ENCODE measurements at places on chromosomes 6 and 20.

- DNase-seq: no peak
- H3K36me3 ChIP-seq: no peaks in the 10 kb centered on the region
- no peaks in the 10 kb centered on the region for H3K27me3 ChIP-seq
- no peaks in the 10 kb centered on the region for H3K4me1 ChIP-seq
- no peak overlapping the region for H3K27ac ChIP-seq
These were observed 81.1 kb downstream of the ATP9A start for GRCh38 chr20:51687108-51687507.

DNA sequence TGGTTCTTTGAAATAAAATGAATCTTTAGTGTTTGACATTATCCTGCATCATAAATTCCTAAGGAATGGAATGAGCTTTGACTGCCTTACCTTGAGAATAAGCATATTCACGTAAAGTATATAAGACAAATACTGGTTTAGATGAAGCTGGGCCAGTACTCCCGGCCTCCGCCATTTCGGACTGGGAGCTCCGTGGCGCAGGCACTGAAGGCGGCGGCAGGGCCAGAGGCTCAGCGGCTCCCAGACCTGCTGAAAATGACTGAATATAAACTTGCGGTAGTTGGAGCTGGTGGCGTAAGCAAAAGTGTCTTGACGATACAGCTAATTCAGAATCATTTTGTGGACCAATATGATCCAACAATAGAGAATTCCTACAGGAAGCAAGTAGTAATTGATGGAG lies 76.2 kb upstream of the FAM83B start:
- H3K4me3 ChIP-seq: no peak overlapping the region
- no peaks in the 10 kb centered on the region for H3K4me1 ChIP-seq
- no peaks in the 10 kb centered on the region for H3K27me3 ChIP-seq
- no peaks in the 10 kb centered on the region for H3K36me3 ChIP-seq
- no peak for DNase-seq

DNA sequence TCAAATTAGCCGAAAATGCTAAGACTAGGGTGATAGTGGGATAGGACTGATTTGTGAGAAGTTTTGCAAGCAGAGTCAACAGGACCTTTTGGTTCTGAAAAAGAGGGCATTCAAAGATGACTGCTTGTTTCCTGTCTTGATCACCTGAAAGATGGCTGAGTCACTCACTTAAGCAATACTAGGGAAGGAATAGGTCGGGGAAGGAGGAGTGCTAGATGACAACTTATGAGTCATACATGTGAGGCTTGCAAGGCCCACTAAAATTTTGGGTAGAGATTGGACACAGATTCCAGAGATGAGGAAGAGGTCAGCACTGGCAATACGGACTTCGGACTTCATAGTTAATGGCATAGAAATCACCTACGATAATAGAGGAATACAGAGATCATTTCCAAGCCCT lies 89.2 kb downstream of the FAM83B start:
- H3K27ac ChIP-seq: no peak overlapping the region
- no peaks in the 10 kb centered on the region for H3K27me3 ChIP-seq
- no peaks in the 10 kb centered on the region for H3K4me1 ChIP-seq
- H3K36me3 ChIP-seq: no peaks in the 10 kb centered on the region
- DNase-seq: no peak

GRCh38 chr6:134288538-134289203 lies 29.2 kb downstream of the SGK1 start:
- H3K4me3 ChIP-seq: no peak overlapping the region
- H3K27ac ChIP-seq: peak overlapping the region; percentile 90
- no peaks in the 10 kb centered on the region for H3K27me3 ChIP-seq
- no peaks in the 10 kb centered on the region for H3K36me3 ChIP-seq
- H3K4me1 ChIP-seq: peaks cover 20% of the 10 kb centered on the region

GRCh38 chr20:42018979-42019378 lies 400.8 kb upstream of the CHD6 start:
- DNase-seq: peak; percentile 5
- H3K27me3 ChIP-seq: peaks cover under 1% of the 10 kb centered on the region
- H3K36me3 ChIP-seq: no peaks in the 10 kb centered on the region
- no peak overlapping the region for H3K4me3 ChIP-seq
- H3K27ac ChIP-seq: no peak overlapping the region

DNA sequence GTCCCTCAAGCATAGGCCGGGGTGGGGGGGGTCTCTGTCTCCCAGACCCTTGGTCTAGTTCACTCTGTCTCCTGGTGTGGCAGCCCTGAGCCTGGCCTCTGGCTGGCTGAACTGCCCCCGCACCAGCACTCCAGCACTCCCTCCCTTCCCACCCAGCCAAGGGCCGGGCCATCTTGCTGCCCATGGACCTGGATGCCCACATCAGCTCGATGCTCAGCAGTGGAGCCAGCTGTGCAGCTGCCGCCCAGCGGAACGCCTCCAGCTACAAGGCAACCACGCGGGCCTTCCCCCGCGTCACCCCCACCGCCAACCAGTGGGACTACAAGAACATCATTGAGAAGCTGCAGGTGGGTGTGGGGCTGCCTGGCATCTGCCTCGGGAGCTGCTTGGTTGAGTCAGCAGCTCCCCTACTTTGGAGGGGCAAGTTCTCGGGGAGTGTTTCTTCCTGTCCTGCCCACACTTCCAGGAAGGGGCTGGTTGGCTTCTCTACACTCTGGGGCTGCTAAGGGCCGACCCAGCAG lies 28.4 kb downstream of the UQCC2 start:
- H3K4me1 ChIP-seq: peaks cover 17% of the 10 kb centered on the region
- peak overlapping the region; percentile 79 for H3K27ac ChIP-seq
- DNase-seq: peak; percentile 75
- H3K4me3 ChIP-seq: no peak overlapping the region
- H3K27me3 ChIP-seq: no peaks in the 10 kb centered on the region

- no peak overlapping the region for H3K27ac ChIP-seq
- H3K4me3 ChIP-seq: peak overlapping the region; percentile 70
- H3K4me1 ChIP-seq: peaks cover 18% of the 10 kb centered on the region
- H3K36me3 ChIP-seq: no peaks in the 10 kb centered on the region
These were observed 1.4 kb downstream of the STMN3 start for GRCh38 chr20:63651942-63652191.

DNA sequence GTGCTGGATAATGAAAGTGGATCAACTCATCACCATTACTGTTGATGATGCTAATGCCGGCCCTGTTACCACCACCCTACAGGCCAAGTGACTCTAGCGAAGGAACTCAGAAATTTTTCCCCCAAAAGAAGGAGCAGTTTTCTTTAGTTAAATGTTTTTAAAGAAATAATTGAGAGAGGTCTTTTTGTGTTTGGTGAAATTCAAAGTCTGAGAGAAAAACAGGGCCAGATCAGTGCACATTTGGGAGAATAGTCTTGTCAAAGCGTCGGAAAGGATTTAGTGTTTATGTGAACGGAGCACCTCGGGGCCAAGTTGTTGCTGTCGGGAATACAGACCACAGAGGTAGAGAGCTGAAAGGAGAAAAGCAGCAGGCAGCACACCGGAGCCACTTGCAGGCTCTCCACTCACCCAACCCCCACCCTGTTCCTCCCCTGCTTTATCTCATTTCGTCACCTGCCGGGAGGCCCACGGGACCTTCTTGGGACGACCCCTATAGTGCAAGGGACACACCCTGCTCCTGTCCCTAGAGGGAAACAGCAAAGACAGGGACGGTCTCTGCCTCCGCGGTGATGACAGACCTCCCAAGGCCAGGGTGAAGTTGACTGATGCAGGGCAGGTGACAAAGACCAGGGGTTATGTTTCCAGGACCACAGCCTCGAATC lies 6.8 kb downstream of the TFAP2B start:
- DNase-seq: no peak
- H3K27ac ChIP-seq: no peak overlapping the region
- peaks cover 4% of the 10 kb centered on the region for H3K4me1 ChIP-seq

GRCh38 chr6:121498481-121499276 lies 63.2 kb downstream of the GJA1 start:
- peaks cover 3% of the 10 kb centered on the region for H3K4me1 ChIP-seq
- no peaks in the 10 kb centered on the region for H3K36me3 ChIP-seq
- DNase-seq: no peak
- H3K27me3 ChIP-seq: no peaks in the 10 kb centered on the region
- H3K27ac ChIP-seq: no peak overlapping the region
- no peak overlapping the region for H3K4me3 ChIP-seq

- no peak overlapping the region for H3K27ac ChIP-seq
- H3K4me1 ChIP-seq: no peaks in the 10 kb centered on the region
- H3K4me3 ChIP-seq: no peak overlapping the region
- DNase-seq: peak; percentile 13
- H3K36me3 ChIP-seq: no peaks in the 10 kb centered on the region
- H3K27me3 ChIP-seq: peaks cover 7% of the 10 kb centered on the region
These were observed 327.2 kb downstream of the DHX35 start for GRCh38 chr20:39289316-39289715.

- H3K27me3 ChIP-seq: no peaks in the 10 kb centered on the region
- H3K27ac ChIP-seq: peak overlapping the region; percentile 91
- peak overlapping the region; percentile 45 for H3K4me3 ChIP-seq
- H3K4me1 ChIP-seq: peaks cover 62% of the 10 kb centered on the region
- peak; percentile 20 for DNase-seq
These were observed 7.8 kb downstream of the NFYA start for GRCh38 chr6:41080621-41081020.

GRCh38 chr20:10705801-10706459 lies 32.1 kb upstream of the JAG1 start:
- H3K27me3 ChIP-seq: peaks cover 8% of the 10 kb centered on the region
- DNase-seq: no peak
- no peaks in the 10 kb centered on the region for H3K36me3 ChIP-seq
- no peak overlapping the region for H3K27ac ChIP-seq
- no peak overlapping the region for H3K4me3 ChIP-seq

GRCh38 chr20:62202083-62202395 lies 18.0 kb downstream of the HRH3 start:
- H3K36me3 ChIP-seq: peaks cover 39% of the 10 kb centered on the region
- H3K4me3 ChIP-seq: no peak overlapping the region
- H3K4me1 ChIP-seq: no peaks in the 10 kb centered on the region
- no peaks in the 10 kb centered on the region for H3K27me3 ChIP-seq

DNA sequence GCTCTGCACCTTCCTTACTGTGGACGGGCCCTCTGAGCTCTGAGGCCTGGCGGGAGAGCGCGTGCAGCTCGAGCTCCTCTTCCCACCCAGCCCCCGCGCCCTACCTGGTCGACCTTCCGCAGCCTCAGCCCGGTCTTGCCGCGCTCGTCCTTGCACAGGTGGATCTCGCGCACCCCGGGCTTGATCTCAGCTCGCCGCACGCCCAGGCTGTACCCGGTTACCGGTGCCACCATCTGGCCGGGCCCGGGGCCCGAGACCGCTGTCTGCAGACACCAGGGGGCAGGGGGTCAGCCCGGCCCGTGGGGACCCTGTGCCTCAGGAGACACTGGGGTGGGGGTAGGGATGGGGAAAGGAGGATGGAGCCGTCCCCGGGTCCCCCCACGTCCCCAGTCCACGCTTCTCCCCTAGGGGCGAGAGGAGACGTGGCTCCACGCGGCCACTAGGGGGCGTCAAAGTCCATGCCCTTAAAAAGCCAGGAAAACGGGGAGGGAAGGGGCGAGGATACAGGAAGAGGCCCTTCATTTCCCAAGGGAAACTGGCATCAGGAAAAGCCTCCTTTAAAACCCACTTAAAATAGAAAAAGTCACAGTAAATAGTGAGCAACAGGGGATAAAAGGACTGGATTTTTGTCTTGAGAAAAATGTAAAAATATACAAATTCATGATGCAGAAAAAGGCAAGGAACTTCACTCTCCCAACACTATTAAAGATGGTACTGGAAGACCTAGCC lies 15.5 kb downstream of the SDCBP2 start:
- no peaks in the 10 kb centered on the region for H3K27me3 ChIP-seq
- H3K4me1 ChIP-seq: peaks cover 3% of the 10 kb centered on the region
- H3K4me3 ChIP-seq: no peak overlapping the region
- no peak overlapping the region for H3K27ac ChIP-seq
- H3K36me3 ChIP-seq: no peaks in the 10 kb centered on the region

DNA sequence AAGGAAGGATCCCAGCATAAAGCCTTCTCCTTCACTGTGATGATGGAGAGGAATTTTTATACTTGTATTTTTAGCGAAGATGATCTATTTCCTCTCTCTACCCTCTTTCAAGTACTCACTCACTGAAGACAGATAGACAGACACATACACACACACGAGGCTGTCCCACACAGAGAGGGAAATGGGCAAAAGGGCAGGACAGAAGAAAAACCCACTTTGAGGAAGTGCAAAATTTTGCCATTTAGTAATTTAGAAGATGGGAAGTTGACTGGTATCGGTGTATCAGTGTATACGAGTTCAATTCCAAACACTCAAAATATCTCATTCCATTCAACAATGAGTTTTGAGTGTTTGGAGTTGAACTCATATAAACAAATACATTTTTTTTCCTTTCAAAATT lies 30.9 kb downstream of the HEBP2 start:
- H3K36me3 ChIP-seq: no peaks in the 10 kb centered on the region
- no peak overlapping the region for H3K27ac ChIP-seq
- H3K4me1 ChIP-seq: no peaks in the 10 kb centered on the region
- no peak for DNase-seq
- H3K4me3 ChIP-seq: no peak overlapping the region
- H3K27me3 ChIP-seq: no peaks in the 10 kb centered on the region

DNA sequence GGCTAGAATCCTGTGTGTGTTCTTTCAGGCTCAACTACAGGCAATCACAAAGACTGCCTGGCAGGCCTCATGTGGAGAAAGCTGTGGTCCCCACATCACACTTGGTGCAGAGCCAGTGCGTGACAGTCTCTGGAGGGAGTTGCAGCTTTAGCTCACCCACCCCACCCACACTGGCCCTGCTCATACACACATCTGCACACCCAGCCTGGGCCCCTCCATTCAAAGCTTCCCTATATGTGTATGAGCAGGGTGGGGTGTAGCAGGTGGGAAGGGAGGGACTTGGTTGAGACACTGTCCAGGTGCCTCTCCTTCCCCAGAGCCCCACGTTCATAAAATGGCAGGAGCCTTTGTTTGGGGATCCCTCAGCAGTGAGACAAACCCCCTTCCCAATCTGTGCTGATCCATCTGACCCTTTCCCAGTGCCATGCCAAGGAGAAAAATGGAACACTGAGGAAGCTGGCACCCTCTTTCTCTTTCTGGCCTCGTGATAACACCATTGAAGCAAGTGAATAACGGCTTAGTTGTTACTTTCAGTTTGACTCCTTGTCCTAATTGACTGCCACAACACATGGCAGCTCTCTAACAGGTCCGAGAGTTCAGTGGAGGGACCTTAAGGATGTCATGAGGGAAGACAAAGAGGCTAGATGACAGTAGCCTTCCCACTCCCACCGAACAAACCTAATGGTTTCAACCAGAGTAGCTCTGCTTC lies 53.8 kb upstream of the NRSN1 start:
- H3K27ac ChIP-seq: no peak overlapping the region
- H3K4me1 ChIP-seq: no peaks in the 10 kb centered on the region
- H3K36me3 ChIP-seq: no peaks in the 10 kb centered on the region
- no peak overlapping the region for H3K4me3 ChIP-seq

DNA sequence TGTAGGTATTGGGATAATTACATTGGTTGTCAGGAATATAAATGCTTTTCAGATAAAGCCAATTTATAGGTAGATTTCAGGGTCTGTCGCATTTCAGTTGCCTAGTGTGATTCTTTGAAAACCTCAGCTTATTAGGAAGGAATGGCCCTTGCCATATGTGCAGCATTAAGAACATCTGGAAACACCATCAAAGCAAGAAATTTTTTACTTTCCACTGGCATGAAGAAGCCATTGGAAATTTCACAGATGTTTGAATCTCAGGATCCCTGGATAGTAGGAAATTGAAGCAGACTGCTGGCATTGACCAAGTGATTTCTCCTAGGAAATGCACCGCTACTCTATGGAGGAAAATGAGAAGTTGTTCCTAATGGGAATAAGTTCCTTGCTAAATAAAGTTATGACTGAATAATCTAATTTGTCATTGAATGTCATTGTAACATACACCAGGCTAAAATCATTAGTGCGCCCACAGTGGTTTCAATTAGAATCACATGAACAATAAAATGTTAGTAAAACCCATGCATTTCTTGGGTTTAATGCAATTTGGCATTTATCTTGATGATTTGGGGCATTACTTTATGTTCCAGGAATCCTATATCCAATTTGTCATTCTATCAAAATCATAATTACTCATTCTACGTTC lies 950.1 kb downstream of the EPHA7 start:
- H3K4me3 ChIP-seq: no peak overlapping the region
- H3K27me3 ChIP-seq: no peaks in the 10 kb centered on the region
- H3K27ac ChIP-seq: no peak overlapping the region
- H3K4me1 ChIP-seq: no peaks in the 10 kb centered on the region

Measured in activated CD4-positive, alpha-beta T cell treated with anti-CD3 and anti-CD28 coated beads for 36 hours (primary cell).